ENCODE measurements at places on chromosomes 3 and 15. TPM values are rescaled to one million over a fixed set of nuclear protein-coding genes. Genes with fewer than 3 reads are reported as not detected.

PTH1R gene
- total RNA-seq = 0.13 TPM

THRB gene
- total RNA-seq = 4.5 TPM

NANOGP8 gene
- not detected for total RNA-seq

CHP1 gene
- 80.5 TPM for total RNA-seq

ELL3 gene
- total RNA-seq = 3.4 TPM

CERS3 gene
- total RNA-seq = not detected
